ENCODE measurements at places on chromosomes 11 and 22.

GRCh38 chr11:110113973-110114372, 20.8 kb downstream of the ZC3H12C start:
- no peak for DNase-seq

DNA sequence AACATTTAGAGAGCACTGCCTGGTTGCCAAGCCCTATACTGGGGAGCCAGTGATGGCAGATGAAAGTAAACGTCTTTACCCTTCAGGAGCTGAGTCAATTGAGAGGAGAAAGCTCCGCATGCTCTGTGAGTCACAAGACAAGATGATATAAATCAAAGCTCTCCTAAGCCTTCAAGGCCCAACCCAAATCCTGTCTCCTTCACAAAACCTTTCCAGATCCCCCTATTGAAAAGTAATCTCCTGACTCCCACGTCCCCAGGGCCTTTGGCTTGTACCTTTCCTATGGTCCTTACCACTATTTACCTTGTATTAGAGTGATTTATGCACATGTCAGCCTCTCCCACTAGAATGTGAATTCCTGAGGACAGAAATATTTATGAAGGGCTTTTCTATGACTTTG, 230.1 kb upstream of the TENM4 start:
- no peak for DNase-seq

DNA sequence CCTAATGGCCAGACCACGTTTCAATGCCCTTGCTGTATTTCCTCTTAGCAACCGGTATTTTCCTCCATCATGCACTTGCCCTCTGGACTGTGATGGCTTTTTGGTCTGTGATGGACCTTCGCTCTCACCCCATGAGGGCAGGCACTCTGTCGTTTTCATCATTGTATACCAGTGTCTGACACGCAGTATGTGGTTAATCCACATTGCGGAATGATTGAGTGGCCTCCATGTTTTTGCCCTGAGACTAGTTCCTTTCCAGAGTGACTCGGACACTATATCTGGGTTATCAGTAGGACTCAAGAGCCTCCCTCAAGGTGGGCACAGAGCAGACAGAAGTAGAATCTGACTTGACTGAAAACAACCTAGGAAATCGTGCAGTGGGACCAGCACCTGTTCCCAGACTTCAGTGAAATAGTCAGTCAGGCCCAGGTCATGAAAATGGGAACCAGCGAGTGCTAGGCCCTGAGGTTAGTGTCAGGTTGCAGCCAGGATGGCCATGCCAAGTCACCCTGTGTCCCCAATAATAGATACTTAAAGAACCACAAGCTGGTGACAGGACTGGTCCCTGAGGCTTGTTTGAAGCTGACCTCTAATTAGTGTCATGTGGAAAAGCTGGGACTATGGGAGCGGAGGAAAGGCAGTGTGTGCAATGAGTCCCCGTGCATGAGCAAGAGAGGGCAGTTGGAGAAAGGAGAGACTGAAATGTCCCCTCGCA, 464.7 kb downstream of the INSC start:
- no peak for DNase-seq

DNA sequence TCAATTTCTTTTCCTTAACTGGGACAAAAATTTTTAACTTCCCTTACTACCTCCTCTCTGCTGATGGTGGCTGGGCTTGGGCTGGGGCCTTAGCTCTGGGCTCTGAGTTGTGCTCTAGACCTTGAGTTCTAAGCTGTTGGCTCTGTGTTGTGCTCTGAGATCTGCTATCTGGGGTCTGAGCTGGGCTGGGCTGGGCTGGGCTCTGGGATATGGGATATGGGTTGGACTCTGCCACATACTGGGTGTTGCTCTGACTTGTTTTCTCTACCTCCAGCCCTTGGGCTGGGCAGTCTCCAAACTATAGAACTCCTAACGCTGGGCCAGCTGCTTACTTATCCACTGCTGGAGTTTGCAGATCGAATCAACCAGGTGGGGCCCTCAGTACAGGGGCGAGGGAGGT, 41.9 kb downstream of the DNHD1 start:
- DNase-seq = no peak

- DNase-seq = no peak
These were observed 116.9 kb upstream of the TTC12 start for GRCh38 chr11:113197446-113197845.

DNA sequence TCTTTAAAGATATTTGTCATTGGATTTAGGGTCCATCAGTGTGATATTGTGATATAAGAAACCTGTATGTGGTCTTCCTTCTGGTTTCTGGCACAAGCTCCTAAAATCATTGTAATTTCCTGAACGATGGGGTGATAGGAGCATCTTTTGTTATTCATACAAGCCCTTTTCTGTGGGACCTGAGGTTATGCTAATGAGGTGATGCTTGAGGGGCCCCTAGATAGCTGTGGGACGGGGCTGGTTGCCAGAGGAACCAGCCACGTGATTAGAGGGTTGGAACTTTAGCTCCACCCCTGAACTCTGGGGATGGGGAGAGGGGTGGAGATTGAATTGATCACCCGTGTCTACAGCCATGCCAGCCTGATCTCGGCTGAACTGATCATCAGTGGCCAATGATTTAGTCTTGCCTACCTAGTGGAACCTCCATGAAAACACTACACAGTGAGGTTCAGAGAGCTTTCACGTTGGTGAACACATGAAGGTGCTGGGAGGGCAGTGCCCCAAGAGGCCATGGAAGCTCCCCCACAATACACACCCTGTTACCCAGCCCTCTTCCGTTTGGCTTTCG, 62.8 kb downstream of the BCR start:
- DNase-seq = peak; percentile 70

DNA sequence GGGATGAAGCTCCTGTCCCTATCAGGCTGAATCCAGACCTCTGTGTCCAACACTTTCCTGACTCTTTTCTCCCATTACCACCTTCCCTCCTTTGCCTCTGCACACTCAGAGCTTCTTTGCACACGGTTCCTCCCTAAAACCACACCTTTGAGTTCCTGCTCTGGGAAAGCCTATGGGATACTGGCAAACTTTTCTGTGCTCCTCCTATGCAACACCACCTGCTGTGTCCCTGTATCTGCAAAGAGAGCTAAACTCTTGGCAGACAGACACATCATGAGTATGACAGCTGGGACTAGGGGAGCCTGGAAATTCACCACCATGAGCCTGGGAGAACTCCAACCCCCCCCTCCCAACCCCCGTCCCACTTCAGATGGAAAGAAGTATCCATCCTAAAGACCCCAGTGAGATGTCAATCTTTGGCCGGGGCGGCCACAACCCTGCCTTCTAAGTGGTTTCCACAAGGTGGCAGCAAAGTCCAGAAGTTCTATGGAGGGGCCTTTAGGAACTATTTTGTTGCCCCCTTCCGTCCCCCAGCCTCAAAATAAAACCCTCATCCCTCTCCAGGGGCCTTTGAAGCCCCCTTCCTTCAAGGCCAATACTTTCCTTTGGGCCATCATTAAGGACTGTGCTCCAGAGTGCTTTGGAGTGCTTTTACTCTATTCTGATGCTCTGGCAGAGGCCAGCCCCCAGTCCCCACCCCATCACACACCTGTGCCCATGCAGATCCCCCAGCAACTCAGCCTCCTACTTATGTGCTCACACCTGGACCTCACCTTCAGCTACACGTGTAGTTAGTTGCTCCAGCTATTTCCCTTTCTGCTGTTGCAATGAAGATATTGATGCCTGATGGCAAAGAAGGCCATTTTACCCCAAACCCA, 19.4 kb downstream of the HTR3A start:
- peak; percentile 41 for DNase-seq

GRCh38 chr11:98110030-98110429, 910.7 kb upstream of the CNTN5 start:
- DNase-seq = no peak

DNA sequence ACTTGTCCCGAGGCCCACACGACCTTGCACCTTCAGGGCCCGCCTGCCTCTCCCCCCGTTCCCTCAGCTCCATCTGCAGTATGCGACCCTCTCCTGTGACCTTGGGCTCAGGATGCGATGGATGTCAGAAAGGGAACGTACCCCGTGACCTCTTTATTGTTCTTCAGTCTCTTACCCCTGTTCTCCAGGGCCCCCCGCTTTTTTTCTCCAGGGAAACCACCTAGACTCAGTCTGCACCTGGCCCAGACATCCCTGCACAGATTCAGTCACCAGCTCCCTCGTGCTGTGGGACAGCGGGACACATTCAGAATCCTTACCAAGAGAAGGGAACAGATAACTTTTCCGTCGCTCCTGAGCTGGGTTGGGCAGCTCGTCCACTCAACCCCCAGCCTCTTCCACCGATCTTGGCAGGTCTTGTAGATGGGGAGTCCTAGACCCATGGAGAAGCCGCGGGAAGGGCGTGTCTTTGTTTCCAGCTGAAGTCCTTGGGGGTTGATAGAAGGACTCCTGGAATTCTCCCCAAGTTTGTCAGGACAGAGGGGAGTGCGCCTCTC, 1.4 kb upstream of the PHOX2A start:
- DNase-seq = no peak

- no peak for DNase-seq
These were observed 13.8 kb upstream of the SERPIND1 start for GRCh38 chr22:20760084-20760483.

DNA sequence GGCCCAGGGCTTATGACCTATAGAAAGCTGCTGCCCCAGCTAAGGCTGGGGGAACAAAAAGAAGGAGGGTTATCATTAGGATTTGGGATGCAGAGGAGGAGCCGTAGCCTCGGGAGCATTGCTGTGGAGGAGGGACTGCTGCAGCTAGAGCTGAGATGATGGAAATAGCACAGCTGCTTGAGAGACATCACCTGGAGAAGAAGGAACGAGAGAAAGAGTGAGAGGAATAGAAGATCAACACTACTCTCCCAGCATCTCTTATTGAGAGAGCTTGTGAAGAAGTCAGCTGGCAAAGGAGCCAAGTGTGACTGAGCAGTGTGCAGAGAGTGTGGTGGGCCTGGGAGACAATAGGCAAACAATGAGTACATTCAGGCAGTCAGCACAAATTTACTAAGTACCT, 100.7 kb upstream of the PLET1 start:
- no peak for DNase-seq

DNA sequence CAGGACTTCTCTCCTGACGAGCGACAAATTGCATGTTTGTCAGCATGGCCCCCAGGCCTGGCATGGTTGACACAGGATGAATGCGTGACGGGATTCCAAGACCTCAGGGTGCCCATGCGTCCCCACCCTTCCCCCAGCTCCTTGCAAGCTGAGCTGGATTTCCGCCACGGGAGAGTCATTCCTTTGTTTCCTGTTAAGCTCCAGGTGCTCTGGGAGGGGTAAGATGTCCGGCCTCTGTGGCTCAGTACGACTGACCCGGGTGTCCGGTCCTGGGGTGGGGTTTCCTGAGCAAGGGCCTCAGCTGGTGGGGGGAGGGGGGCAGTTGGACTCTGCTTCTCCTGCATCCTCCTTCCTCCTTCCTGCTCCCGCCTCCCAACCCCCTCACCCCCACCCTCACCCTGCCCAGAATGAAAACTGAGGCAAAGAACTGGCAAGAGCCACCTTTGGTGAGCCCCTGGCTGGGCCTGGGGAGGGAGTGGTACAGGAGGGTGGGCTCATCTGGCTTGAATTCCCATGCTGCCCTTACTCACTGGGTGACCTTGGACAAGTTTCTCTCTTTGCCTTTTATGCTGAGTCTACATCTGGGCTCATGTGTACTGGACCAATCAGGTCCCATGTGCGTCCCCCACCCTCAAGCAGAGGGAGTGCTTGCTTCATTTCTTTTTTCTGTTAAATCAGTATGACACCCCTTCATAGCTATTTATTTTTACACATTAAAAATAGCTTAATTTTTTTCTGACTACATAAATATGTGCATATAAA, 2.5 kb downstream of the CDC42EP2 start:
- DNase-seq = no peak

Data from activated CD4-positive, alpha-beta T cell treated with anti-CD3 and anti-CD28 coated beads for 4 hours (primary cell).